ENCODE measurements at places on chromosomes 4 and X.

DNA sequence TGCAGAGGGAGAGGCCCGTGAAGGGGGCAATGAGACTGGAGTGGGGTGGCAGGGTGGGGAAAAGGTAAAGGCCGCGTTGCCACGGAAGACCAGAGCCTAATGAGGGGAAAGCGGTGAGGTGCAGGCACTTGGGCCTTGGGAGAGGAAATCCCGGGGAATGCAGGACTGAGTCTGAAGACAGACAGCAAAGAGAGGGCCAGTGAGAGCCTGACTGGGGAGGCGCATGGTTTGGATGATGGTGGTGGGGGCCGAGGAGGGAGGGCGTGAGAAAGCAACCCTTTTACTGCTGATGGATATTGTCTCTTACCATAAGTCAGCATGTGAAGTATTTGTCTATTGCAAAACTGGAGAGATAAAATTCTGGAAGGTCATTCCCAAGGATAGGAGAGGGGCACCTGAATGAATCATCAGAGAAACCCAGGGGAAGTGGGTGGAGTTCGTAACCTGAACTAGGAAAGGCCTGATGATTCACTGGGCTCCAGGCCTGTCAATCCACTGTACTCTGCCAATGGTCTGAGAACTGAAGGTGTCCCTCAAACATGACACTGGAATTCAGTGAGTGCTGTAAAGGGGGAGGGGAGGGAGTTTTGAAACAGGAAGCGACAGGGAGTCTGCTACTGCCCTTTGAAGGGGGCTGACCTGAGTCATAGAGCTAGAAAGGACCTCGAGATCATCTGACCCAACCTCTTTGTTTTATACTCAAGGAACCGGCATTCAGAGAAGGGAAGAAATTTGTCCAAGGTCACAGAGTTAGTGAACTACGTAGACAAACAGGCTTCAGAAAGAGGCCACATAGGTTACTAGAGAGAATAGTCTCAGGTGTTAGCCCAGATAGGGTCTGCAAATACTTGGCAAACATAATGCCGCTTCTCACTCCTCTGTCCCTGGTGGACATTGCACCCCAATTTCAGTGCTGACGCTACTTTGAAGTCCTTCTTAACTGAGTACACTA, 52.2 kb downstream of the NALF2 start:
- DNase-seq, result no peak

DNA sequence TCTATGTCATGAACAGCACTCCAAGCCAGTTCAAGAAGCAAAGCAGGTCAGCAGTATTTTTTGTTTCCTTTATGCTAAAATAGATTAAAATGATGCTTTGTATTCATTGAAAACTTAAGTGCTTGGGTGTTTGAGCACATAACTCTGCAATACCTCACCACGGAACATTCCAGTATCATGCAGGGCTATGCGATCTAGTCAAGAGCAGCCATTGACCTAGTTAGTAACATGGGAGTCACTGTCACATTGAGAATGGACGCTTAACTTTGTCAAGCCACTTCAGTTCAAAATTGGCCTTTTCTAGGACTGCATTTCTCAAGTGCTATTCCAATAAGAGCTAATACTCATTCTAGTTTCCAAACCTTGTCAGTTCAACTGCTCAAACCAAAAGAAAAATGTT, 160.1 kb upstream of the FSTL5 start:
- DNase-seq, result no peak

DNA sequence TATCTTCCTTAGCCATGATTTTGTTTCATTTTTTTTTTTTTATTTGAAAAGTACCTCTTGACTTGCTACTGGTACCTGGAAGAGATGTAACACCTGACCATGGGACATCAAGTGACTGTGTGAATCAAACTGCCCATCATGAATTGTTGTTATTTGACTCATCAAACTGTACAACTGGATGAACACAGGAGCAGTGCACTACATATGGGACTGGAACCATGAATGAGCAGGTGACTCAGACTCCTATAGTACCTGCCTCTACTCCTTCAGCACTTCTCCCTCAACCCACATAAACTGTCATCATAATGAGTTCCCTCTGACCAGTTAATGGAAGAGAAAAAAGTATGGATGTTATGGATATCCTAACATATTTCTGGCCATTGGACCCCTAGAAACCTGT, 15.9 kb upstream of the UBE2D3 start:
- DNase-seq, result no peak

GRCh38 chrX:25640276-25640675, 497.9 kb upstream of the MAGEB18 start:
- no peak for DNase-seq

DNA sequence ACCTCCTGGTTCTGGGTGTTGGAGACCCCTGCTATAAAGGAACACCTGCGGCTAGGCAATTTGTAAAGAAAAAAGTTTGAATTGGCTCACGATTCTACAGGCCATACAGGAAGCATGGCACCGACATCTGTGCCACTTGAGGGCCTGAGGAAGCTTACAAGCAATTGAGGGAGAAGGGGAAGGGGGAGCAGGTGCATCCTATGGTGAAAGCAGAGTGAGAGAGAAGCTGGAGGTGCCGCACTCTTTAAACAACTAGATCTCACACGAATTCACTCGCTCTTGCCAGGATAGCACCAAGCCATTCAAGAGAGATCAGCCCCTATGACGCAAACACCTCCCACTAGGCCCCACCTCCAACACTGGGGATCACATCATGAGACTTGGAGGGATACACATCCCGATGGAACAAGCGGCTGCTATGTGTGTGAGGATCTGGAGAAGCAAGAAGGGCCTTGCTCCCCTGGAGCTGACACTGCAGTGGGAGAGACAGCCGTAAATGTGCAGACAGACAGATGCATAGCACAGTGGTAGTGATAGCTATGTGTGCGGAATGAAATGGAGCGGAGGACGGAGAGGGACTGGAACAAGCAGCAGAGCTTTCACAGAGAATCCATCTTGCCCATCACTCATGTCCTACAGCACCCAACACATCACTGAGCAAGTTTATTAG, 60.7 kb upstream of the HELT start:
- no peak for DNase-seq

GRCh38 chr4:27089186-27089585, 228.5 kb downstream of the STIM2 start:
- DNase-seq, result no peak

DNA sequence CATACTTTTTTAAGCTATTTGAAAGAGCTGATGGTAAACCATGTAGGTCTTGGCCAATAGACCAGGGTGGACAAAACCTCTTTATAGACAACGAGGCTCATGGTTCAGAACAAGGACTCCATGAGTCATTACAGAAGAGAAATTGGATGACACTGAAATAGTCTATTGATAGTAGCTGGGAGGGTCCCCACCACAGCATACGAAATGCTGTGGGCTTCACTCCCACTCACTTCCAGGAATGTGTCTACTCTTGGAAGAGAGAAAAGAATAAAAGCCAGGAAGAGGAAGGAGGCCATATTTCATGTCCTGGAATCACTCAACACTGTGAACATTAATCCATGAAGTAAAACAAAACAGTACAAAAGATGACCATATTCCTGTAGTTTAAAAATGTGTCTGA, 82.3 kb upstream of the MXRA5 start:
- no peak for DNase-seq

DNA sequence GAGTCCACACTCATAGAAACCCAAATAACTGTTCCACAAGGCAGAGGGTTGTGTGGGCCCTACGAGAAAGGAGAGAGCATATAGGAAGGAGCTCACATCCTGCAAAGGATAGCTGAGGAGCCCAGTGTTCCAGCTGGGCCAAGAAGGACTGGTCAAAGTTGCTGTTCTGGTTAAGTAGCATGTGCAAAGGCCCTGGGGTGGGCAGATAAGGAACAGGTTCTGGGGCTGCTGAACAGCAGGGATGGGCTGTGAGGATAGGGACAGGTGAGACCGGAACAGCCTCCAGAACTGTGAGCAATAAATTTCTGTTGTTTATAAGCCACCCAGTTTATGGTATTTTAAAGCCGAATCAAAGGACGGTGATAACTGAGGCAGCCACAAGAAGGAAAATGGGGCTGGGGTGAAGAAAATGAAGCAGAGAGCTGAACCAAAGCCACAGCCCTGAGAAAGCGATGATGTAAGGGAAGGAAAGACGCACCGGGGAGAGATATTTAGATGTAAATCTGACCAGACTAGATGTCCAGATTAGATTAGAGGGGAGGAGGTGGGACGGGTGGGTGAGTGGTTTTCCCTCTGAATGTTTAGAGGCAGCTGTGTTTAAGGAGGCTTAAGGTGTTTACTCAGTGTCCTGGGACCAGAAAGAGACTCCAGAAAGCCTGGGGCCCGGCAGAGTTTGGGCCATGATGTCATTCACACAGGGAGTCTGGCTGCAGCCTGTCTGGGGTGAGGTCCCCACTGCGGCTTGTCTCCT, 180.8 kb upstream of the BCOR start:
- no peak for DNase-seq

- DNase-seq, result no peak
These were observed 194.3 kb upstream of the CT83 start for GRCh38 chrX:116657071-116657470.

DNA sequence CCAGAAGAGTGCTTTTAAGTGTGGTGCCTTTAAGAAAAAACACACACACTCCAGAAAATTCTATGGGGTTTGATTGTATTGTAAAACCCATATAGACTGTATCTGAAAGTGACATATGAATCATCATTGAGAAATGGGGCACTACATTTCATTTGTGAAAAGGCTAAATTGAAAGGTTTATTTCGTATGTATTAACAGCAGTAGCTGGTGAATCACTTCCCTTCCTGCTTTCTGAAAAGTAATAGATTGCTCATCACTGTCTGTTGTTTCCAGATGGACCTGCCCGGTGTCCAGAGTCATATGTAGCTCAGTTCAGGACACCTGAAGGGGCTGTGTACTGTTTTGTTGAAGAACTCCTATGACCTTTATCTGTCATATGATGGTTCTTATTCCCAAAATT, 28.1 kb upstream of the HPRT1 start:
- no peak for DNase-seq

DNA sequence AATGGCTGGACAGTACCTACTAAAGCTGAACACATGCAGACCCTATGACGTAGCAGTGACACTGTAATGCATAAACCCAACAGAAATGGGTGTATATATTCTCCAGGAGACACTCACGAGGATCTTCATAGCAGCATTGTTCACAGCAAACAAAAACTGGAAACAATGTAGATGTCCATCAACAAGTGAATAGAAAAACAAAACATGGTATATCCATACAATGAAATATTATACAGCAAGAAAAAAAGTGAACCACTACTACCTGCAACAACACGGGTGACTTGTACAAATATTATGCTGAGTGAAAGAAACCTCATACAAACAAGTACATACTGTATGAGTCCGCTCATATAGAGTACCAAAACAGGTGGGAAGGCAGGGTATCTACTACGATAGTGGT, 16.5 kb downstream of the ARHGEF6 start:
- DNase-seq, result no peak

GRCh38 chr4:110104661-110105060, 93.8 kb downstream of the ELOVL6 start:
- DNase-seq, result no peak

DNA sequence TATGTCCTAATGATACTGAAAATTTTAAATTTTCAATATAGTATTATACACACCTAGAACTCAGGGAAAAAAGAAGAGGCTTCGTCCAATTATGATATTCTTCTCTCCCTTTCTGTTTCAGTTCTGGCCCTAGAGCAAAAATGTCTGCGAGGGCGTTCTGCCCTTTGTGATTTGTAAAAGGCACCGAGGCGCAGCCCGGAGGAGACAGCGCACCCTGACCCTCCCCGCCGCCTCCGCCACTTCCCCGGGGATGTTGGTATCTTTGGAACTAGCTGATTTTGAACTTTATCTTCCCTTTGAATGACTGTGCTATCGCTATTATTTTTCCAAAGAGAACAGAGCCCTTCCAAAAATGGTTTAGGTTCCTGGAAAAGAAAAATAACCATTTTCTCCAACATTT, 173.2 kb upstream of the FAM9B start:
- DNase-seq, result no peak

DNA sequence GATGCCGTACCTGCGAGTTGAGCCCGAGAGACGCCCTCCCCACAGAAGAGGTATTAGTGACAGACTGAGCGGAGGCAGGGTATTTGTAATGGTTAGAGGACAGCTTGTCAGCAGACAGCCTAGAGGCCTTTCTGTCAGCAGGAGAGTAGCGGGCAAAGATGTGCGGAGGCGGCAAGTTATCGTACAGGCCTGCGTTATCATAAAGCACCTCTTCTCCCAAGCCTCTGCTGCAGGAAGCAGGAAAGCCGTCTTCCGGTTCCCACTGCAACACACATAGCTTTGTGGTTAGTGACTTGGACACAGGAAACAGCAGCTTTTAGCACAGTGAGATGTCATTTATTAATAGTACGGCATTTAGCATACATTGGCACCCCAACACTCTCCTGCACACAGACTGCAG, 158.3 kb downstream of the AFAP1 start:
- no peak for DNase-seq

- no peak for DNase-seq
These were observed 35.8 kb downstream of the NAP1L3 start for GRCh38 chrX:93637591-93637990.

DNA sequence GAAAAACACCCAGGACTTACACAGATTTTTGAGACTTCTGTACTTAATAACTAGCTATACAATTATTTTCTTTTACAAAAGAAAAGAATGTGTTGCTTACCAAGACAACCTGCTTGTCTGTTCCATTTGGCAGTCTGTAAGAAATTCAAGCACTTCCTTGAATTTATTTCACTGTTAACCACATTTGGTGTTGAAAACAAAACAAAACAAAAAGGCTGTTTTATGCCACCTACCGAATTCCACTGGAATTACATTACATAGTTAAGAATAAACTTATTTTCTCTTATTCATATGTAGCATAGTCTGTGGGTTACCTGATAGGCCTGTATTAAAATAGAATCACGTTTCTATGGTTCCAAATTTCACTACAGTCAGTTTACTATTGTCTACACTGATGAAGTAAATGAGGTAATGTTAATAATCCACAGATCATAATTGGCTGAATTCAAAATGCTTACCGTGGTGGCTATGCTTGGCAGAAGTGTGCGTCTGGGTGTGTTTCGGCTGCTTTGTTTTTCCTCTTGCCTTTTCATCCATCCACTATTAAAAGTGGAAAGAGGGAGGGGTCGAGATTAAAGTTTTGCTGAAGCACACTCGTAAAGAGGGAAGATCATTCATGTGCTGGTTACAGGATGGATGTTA, at the start of gene TLR1:
Gene TLR1 (minus strand): TSS at position 138 of the 642 bp plus-strand sequence. CDS start 5,960 bp downstream, outside the sequence.
- no peak for DNase-seq

GRCh38 chr4:2231082-2231481, 10.8 kb downstream of the HAUS3 start:
- DNase-seq, result no peak

- no peak for DNase-seq
These were observed 36.8 kb downstream of the CC2D2A start for GRCh38 chr4:15506464-15506863.

GRCh38 chr4:188714501-188714900, 575.3 kb downstream of the TRIML1 start:
- no peak for DNase-seq

GRCh38 chr4:88211473-88212252, 53.2 kb upstream of the ABCG2 start:
- no peak for DNase-seq
